ENCODE measurements at places on chromosomes 2 and 18. TPM values are rescaled to one million over a fixed set of nuclear protein-coding genes. Genes with fewer than 3 reads are reported as not detected.

DNA sequence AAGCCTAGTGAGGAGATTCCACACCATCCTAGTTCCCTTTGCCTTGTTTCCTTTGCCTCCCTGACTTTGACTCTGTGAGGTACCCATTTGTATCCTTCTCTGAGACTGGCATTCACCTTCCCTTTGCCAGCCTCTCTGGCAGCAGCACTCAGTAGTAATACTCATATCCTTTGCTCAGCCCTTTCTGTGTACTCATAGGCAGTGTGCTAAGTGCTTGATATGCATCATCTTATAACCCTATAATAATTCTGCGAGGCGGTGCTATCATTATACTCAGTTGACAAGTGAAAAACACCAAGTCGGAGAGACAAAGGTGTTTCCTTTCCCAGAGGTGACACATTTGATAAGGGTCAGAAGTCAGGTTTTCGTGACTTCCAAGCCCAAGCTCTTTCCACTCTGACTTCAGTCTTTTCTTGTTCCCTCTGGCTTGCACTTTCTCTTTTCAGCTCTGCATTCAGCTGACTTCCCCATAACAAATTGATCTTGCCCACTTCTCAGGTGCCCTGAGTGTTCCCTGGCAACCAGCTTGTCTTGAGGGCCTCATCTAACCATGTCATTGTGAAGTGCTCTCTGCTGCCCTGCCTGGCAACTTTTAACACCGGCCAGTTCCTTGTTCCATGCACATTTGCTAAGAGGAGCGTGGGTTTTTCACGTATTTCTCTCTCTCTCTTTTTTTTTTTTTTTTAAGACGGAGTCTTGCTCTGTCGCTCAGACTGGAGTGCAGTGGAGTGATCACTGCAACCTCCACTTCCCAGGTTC is 94.5 kb upstream of the UPP2 start:
- DNase-seq = no peak

DNA sequence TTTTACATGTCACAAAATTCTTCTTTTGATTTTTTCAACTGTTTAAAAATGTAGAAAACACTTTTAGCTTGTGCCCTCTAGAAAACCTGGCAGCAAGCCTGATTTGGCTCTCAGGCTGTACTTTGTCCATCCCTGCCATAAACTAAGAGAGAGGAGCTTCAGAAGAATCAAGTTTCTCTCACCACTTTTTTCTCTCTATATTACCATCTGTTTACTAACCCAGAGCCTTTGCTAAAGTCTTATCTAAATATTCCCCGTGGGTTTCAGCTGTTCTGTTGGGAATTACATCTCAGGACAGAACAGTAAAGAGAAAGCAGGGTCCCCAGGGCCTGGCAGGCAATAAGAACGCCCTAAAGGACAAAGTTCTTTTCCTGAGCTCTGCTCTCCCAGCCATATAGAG is 409.1 kb upstream of the CRIM1 start:
- DNase-seq = no peak

ATP6V1C2 gene
- total RNA-seq = 0.72 TPM

DNA sequence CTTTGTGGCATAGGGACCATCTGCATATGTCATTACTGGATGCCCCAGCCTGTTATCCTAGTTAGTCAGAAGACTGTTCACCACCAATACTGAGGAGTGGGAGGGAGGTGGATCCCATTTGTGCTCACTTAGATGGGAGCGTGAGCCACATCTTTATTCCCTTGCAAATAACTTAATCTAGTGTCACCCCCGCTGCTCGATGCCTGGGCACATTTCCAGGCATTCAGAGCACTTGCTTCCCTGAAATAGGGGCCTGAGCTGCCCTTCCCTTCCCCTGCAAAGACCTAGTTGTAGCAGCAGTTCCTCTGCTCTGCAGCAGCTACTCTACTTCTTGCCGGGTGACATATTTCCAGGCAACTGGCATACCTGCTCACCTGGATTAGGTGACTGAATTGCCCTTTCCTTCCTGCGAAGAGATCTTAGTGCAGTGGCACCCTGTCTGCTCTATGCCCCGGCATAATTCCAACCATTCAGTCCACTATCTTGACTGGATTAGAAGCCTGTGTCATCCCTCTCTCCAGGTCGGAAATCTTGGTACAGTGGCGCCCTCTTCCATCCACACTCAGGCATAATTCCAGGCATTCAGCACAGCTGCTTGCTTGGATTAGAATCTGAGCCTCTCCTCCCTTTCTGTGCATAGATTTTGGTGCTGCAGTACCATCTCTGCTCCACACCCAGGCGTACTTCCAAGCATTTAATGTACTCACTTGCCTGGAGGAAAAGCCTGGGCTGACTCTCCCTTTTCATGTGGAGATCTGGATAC is 1389.1 kb upstream of the TMEFF2 start:
- DNase-seq = peak; percentile 13

- DNase-seq = no peak
Observed at GRCh38 chr2:18518116-18519111, 42.0 kb downstream of the RDH14 start.

GRCh38 chr2:134253804-134254203 is at the start of gene MGAT5:
TSS of gene MGAT5 (plus strand) at chr2:134254072. CDS start at chr2:134254404, 332 bp downstream.
- DNase-seq = no peak

MATN3 gene
- total RNA-seq = 3.0 TPM

GALNT5 gene
- total RNA-seq = 3.0 TPM

KCNG2 gene
- total RNA-seq = 6.0 TPM

DNA sequence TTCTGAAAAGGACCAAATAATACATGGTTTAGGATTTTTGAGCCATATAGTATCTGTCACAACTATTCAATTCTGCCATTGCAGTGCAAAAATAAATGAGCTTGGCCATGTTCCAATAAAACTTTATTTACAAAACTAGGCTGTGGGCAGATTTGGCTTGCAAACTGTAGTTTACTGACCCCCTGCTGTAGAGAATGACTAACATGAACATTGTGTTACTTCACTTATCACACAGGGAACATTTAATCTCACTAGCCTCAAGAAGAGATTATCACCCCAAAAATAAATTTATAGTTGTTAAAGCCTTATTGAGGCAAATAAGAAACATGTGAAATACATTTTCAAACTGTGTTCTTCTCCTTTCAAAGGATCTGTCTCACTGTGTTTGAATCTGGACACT is 766.2 kb downstream of the MBD2 start:
- DNase-seq = no peak

RNF152 gene
- 1.5 TPM for total RNA-seq

DNA sequence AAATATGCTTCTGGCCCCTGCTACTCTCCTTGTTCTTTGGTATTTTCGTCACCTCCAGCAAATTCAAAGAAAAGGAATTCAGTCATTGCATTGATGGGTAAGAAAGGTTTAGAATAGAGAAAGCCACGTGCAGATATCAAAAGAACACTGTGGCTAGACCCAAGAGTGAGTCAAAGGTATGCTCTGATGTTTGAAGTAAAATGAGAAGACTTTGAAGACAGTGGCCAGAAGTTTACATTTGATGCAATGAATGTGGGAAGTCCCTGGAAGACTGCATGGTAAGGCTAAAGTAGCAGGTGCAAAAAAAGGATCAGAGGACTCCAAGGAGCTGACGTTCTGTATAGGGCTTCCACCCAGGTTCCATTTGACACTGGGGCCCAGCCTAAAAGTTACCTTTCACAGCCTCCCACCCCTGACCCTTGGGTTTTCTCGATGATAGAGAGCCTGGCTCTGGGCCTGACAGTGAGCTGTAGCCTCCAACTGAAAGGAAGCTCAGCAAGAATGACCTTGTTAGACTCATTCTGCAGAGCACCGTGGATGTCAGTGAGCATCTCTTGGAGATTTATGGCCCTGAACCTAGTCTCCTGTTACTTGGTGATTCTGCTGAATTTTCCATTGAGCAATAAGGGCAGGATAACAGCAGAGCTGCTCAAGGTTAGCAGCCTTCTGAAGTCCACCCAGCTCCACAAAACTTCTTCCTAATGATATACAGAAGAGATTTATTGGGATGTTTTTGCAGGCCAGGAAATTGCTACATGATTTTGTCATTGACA is 223.7 kb upstream of the RBBP8 start:
- no peak for DNase-seq

ZNF521 gene
- not detected for total RNA-seq

DNA sequence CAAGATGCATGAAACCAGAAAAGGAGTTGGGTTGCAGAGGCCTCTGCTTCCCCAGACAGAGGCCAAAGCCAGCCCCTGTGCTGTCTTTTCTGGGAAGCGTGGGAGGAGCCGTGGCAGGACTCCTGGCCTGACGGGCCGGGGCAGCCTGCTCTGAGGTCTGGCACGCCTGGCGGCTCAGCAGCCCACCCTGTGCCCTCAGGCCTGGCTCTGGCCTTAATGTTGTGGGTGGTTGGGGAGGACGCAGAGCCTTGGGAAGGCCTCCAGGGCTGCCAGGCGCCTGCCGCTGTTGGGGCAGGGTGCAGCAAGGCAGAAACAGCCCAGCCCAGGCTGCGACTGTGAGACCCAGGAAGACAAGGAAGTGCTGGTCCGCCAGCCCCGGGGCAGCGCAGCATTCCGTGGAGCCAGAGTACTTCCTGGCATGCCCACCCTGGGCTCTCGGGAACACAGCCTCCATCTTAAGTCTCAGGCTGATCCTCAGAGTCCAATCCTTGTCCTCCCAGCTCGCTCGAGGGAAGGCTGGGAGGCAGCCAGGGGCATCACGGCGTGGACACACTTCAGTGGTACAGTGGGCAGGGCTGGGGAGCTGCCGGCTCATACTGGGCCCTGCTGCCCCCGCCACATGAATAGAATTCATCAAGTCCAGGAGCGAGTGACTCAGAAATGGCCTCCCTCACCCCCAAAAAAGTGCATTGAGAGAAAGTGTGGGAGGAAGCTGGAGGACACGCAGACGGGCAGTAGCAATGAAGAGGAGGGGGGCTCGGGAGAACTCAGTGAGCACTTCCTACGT is 72.6 kb downstream of the EMX1 start:
- DNase-seq = no peak

TEX44 gene
- not detected for total RNA-seq

GULP1 gene
- total RNA-seq = 73.7 TPM

DNA sequence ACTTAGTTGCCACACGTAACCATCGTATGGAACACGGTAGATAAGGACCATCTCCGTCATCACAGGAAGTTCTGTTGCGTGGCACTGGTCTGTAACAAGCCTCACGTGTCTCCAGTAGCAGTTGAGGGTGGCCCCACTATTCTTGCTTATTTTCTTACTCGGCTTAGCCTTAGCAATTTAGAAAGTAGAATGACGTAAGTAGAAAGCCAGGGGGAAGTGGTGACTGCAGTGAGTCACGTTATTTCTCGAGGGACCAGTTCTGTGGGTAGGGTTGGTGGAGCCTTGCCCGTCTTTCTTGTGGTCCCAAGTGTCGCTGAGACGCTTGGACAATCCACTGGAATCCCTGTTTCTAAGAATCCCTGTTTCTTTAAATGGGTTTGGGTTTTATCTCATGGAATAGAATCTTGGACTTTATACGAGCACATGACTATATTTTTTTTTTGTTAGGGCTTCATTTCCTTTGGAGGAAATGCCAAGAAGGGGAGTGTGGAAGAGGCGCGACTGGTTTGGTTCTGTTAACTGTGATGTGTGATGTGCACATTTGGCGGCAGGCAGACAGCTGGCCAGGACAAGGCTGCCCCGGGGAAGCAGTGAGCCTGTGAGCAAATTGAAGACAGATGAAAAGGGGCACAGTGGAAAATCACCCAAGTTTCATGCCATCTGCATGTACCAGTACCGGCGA is 96.2 kb downstream of the CABLES1 start:
- DNase-seq = no peak

Data from NCI-H460 (cell line).